ENCODE measurements at places on chromosomes 3 and 15.

- no peak for DNase-seq
Measured at GRCh38 chr3:185713015-185713414, 111.8 kb downstream of the IGF2BP2 start.

DNA sequence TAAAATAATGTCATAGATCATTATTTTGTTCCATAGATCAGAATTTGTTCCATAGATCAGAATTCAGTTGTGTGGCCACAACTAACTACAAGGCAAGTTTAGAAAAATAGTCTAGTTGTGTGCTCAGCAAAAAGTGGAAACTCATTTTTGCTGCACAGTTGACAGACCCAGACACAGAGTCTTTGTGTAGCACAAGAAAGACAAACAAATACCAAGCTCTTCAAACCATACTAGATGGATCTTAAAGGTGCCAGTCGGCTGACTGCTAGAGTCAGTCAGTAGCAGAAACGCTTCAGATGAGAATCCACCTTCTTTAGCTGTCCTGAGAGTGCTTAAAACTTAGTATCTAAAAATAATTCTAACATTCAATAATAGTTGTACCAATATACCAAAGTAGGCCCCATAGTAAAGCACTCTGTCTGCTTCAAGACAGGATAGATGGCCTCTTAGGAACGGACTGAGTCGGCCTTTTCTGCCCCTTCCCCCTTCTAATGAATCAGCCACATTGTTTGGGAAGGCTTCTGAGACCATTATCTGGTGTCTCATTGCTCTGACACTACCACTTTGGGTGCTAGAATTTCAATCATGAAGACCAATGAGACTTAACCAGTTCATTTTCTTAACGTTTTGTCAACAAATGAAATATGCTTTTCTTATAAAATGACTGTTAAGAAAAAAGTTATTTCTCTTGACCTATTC, 27.7 kb upstream of the SLC4A7 start:
- DNase-seq, result no peak

GRCh38 chr3:11651900-11652299, 8.2 kb upstream of the VGLL4 start:
- no peak for DNase-seq

DNA sequence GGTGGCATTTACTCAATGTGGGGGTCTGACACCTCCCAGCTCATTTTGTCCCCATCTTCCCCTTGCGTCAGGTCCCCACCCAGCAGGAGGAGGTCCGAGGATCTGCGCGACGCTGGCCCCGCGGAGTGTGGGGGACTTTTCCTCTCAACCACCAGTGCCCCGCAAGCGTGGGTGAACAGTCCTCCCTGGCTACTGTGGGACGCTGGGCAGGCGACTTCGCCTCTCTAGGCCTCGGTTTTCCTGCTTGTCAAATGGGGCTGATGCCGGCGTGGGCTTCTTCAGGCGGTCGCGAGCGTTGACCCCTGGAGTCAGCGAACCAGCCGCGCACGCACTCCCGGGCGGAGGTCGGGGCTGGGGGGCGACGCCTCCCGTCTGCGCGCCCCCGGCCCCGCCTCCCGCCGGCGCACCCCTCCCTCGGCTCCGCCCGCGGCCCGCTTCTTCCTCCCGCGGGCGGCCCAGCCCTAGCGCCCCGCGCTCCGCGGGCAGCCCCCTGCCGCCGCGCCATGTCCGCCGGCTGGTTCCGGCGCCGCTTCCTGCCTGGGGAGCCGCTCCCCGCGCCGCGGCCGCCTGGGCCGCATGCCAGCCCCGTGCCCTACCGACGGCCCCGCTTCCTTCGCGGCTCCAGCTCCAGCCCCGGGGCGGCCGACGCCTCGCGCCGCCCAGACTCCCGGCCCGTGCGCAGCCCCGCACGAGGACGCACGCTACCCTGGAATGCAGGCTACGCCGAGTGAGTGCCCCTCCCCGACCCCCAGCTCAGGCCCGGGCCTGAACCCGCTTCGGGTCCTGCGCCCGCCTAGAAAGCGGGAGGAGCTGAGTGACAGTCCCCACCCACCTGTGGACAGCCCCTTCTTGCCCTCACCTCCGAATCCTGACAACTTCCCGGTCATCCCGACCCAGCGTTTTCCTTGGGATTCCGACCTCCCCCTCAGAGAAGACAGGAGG, at the start of gene PPM1M:
Gene PPM1M (plus strand): TSS at position 438 of the 942 bp plus-strand sequence. CDS start 66 bp downstream, at position 504.
- DNase-seq, result peak; percentile 42

- DNase-seq, result no peak
Measured at GRCh38 chr15:74762791-74763150, 14.1 kb downstream of the CYP1A2 start.

DNA sequence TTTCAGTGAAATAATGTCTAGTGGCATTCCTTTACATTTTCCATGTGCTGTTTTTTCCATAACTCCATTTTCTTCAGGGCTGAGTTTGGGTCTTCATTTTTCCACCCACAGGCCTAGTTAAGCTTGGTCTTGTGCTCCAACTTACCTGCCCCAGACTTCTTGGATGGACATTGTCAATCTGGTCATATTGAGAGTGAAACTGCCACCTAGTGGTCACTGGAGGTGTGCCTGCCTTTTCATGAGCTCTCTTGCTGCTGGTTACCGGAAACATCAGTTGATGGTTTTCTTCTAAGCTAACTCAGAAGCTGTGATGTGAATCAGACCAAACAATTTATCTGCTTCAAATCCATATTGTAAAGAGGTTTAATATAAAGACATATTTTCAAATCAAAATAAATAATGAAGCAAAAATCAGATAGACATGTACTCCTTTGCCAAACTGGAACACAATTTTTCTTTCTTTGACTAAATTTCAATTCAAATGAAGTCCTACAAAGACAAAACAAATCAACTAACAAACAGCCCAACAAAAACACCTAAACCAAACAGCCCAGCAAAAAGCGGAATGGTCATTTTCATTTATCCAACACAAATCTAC, 135.1 kb upstream of the RASGRP1 start:
- DNase-seq, result peak; percentile 24

DNA sequence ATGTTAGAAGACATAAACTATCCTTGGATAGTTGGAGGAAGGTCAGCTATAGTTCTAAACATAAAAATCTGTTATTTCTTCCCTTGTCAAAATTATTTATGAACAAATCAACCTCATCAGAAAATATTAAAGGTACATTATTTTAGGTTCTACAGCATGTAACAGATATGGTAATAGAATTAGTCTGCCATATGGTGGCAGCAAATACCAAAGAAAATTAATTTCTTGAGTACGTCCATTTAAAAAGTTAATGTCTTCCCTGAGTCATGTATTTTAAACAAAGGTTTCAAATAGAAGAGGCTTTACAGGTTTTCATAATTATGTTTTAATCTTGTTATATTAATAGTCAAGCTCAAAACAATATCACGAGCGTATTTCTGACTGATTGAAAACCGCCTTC, 17.9 kb upstream of the ANKRD28 start:
- DNase-seq, result no peak

GRCh38 chr3:52185837-52186236, 12.1 kb upstream of the ALAS1 start:
- no peak for DNase-seq

GRCh38 chr3:80238152-80238551, 470.4 kb upstream of the ROBO1 start:
- DNase-seq, result no peak
